ENCODE measurements at places on chromosomes 1 and 21.

GRCh38 chr1:16090076-16090826, 16.8 kb upstream of the FAM131C start:
- DNase-seq = no peak

- no peak for DNase-seq
These were observed 22.6 kb downstream of the TMEM51 start for GRCh38 chr1:15176120-15176519.

DNA sequence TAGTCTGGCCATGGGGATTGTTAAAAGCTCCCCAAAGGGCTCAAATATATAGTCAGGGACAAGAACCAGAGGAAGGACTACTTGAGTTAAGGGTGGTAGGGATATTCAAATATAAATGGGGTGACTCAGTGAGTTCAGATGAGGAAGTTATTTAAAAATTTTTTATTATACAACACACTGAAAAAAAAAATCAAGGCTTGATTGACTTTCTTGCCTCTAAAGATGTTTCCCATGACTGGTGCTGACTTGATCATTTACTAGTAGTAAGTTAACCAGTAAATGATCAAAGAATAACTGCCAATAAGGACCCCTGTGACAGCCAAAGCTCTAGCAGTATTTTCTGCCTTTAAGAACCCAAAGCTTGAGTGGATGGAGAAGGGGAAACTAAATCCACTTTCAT, 357.6 kb upstream of the NR5A2 start:
- no peak for DNase-seq

- DNase-seq = peak; percentile 70
These were observed at the start of gene S100A8 for GRCh38 chr1:153390938-153391710. TSS of gene S100A8 (minus strand) at chr1:153391073. CDS start at chr1:153390535, 538 bp downstream.

- DNase-seq = no peak
These were observed 103.2 kb downstream of the BCAR3 start for GRCh38 chr1:93578433-93578830.

DNA sequence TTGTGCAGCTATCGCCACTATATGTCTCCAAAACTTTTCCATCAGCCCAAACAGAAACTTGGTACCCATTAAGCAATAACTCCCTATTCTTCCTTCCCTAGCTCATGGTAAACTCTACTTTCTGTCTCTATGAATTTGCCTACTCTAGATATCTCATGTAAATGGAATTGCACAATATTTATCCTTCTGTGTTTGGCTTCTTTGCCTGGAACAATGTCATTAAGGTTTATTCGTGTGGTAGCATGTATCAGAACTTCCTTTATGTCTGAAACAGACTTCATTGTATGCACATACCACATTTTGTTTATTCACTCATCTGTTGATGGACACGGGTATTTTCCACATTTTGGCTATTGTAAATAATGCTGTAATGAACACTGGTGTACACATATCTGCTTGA, 40.7 kb upstream of the CD34 start:
- DNase-seq = no peak

DNA sequence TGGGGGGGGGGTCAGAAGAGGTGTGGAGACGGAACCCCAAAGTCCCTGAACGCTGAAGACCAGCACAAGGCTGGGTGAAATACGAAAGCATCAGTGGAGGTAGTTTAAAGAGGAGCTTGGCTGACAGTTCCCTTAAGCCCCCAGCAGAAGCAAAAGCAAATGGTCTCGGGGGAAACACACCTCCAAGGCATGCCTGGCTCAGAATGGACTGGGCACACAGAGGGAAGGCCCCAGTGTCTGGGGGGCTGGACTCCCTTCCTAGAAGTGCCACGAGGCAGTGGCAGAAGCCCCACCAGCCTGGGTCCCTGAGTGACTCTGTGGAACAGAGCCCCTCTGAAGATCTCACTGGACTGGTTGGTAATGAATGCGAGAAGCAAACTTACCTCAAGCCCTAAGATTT, 43.9 kb downstream of the UBE2G2 start:
- DNase-seq = no peak

GRCh38 chr1:214391873-214392645, 111.1 kb downstream of the SMYD2 start:
- DNase-seq = no peak

DNA sequence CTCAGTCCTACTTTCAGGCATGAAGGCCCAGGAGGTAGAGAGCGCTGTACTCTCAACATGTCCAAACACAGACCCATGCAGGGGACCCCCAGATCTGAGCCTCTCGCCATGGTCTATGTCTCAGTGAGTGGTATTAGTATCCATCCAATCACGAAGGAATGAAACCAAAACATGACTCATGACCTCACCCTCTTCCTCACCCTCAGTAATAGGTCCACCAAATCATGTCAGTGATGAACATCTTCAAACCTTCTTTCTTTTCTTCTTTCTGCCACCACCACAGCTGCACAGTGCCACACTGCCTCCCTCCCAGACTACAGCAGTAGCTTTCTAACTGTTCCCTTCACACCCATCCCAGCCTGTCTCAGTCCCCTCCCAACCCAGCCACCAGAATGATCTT, 16.8 kb downstream of the C1orf116 start:
- no peak for DNase-seq

- no peak for DNase-seq
These were observed 108.3 kb downstream of the SIPA1L2 start for GRCh38 chr1:232521660-232522059.

- peak; percentile 11 for DNase-seq
These were observed 245.3 kb downstream of the SLC45A1 start for GRCh38 chr1:8562881-8563865.
